ENCODE measurements at places on chromosomes 4 and X. TPM values are rescaled to one million over a fixed set of nuclear protein-coding genes. Genes with fewer than 3 reads are reported as not detected.

Gene DDX53
- not detected for total RNA-seq

Gene ADGRL3
- total RNA-seq, result 0.66 TPM

Gene CXorf58
- not detected for total RNA-seq

Gene TEX28
- total RNA-seq, result not detected

Gene KCND1
- total RNA-seq, result 9.7 TPM

Gene PLS3
- total RNA-seq, result 169 TPM

Gene SSX2B
- total RNA-seq, result not detected

Gene DMRTC1
- total RNA-seq, result not detected

Gene ZMAT1
- 4.4 TPM for total RNA-seq

Gene USP17L12
- total RNA-seq, result not detected

Gene AFF2
- total RNA-seq, result 0.17 TPM

Gene NSUN7
- total RNA-seq, result 7.7 TPM

Gene GUCY1B1
- total RNA-seq, result 19.3 TPM

Gene HTN1
- not detected for total RNA-seq

Gene RPS6KA6
- 3.8 TPM for total RNA-seq

Gene SPANXA1
- not detected for total RNA-seq

Gene GPRIN3
- 7.6 TPM for total RNA-seq

Gene ARHGAP36
- total RNA-seq, result not detected

Gene STS
- total RNA-seq, result 14.1 TPM

Gene TMSB15A
- 1.9 TPM for total RNA-seq

Measured in Calu3 (cell line).